Thoracic aorta (tissue), 2 donors: ENCODE measurements at places on chromosomes 1 and 21. TPM values are rescaled to one million over a fixed set of nuclear protein-coding genes. Genes with fewer than 3 reads are reported as not detected.

GRCh38 chr21:36207577-36208320 is 51.1 kb downstream of the DOP1B start:
- DNase-seq = no peak

The FABP3 gene
- total RNA-seq = 19.2 TPM

The ATAD3C gene
- total RNA-seq = not detected

DNA sequence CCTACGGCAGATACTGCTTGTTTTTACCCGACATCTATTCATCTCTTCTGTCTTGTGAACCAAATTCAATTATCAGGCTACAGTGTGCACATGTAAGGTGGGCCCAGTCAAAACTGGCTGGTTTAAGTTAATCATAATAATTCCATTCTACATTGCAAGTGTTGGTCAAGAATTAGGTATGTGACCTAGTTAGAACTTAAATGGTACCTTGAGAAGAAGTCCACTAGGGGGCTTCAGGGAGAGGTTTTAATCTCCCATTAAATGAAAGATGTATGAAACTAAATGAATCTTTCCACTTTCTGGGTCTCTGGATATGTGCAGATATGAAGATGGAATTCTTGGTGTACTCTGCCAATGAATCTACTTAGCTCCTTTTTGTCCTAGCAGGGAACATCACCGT is 187.1 kb downstream of the CDC42BPA start:
- no peak for DNase-seq

The PCAT6 gene
- not detected for total RNA-seq

The PLEKHA6 gene
- 6.9 TPM for total RNA-seq

The ARHGEF10L gene
- 226 TPM for total RNA-seq

- no peak for DNase-seq
Observed at GRCh38 chr1:111803951-111804350, 48.2 kb downstream of the DDX20 start.

DNA sequence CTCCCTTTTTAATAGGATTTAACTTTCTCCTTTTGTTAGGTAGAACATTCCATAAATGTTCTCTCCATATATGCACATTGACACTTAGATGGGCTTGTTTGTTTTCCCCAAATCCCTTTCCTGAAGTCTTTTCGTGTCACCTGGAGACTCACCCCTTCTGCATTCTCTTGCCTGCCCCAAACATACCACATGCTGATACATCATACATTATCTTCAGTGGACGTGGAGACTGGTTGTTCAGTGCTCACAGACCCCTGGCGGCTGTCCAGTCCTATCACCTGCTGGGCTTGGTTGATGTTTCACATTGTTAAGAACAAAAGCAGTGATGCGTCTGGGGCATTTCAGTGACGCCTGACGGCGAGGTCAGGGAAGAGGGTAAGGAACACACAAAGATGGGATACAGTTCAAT is 22.2 kb downstream of the FMOD start:
- no peak for DNase-seq

GRCh38 chr1:225942574-225942973 is 1.6 kb upstream of the LEFTY2 start:
- DNase-seq = no peak

DNA sequence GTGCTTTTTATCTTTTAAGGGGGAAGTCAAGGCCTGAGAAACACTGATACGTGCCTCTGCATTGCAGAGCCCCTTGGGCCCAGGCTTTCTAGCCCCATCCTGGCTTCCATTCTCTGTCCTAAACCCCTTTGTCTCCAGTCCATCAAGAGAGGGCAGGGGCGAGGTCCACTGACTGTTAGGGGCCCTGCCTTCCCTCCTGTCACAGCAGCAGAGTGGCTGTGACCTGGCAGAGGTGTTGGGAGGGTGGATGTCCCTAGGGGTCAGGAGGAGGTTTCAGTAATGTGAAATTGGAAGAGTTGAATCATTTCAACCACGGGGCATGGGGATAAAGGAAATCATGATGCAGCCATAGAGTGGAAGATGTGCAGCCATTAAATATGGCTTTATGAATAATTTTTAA is 24.0 kb downstream of the SOX13 start:
- no peak for DNase-seq

The CD5L gene
- total RNA-seq = 0.28 TPM

The OR2T35 gene
- total RNA-seq = not detected

- no peak for DNase-seq
Observed at GRCh38 chr1:160097151-160097910, 1.1 kb downstream of the IGSF8 start.

The ZSCAN20 gene
- 7.6 TPM for total RNA-seq

The GSTM5 gene
- total RNA-seq = 6.9 TPM

DNA sequence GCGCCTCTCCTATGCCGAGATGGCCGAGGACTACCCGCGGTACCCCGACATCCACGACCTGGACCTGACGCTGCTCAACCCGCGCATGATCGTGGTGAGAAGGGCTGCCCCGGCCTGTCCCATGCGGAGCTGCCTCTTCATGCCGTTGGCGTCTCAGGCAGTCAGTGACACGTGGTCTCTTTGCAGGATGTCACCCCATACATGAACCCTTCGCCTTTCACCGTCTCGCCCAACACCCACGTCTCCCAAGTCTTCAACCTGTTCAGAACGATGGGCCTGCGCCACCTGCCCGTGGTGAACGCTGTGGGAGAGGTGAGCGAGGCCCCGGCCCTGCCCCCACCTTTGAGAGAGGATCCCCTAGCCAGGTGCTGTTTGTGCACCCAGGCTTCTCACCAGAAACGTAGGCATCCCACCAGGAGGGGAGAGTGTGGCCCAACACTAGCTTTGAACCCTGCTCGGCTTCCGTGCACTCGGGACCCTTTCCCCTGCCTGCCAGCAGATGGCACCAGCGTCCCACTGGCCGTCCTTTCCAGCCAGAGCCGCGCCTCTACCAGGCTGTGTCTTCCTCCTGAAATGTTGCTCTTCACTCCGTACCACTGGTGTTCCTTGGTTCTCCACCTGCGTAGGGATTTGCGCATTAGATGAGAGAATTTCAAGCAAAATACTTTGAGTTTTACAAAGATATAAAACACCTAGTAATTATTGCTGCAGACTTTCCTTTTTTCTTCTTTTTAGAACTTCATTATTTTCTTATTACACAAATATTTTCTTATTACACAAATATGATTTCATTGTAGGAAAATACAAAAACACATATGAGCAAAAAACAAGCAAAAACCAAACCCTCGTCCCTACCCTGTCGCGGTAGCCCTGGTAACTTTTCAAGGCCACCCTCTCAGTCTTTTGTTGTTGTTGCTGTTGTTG is 9.0 kb downstream of the NPPA start:
- no peak for DNase-seq

GRCh38 chr1:5108740-5109139 is 454.3 kb downstream of the AJAP1 start:
- no peak for DNase-seq

DNA sequence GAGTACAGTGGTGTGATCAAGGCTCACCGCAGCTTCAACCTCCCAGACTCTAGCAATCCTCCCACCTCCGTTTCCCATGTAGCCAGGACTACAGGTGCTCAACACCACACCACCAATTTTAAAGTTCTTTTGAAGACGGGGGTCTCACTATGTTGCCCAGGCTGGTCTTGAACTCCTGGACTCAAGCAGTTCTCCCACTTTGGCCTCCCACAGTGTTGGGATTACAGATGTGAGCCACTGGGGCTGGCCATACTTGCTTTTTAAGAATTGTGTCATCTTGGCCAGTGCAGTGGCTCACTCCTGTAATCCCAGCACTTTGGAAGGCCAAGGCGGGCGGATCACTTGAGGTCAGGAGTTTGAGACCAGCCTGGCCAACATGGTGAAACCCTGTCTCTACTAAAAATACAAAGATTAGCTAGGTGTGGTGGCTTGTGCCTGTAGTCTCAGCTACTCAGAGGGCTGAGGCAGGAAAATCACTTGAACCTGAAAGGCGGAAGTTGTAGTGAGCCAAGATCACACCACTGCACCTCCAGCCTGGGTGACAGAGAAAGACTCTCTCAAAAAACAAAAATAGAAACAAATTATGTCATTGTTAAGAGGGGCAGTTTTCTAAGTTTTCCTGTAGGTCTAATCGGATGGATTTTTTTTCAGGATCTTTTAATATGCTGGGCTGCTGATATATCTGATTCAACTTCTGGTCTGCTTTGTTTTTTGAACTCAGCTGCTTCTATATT is 18.7 kb downstream of the AK4 start:
- DNase-seq = no peak

The NTRK1 gene
- total RNA-seq = 0.42 TPM

DNA sequence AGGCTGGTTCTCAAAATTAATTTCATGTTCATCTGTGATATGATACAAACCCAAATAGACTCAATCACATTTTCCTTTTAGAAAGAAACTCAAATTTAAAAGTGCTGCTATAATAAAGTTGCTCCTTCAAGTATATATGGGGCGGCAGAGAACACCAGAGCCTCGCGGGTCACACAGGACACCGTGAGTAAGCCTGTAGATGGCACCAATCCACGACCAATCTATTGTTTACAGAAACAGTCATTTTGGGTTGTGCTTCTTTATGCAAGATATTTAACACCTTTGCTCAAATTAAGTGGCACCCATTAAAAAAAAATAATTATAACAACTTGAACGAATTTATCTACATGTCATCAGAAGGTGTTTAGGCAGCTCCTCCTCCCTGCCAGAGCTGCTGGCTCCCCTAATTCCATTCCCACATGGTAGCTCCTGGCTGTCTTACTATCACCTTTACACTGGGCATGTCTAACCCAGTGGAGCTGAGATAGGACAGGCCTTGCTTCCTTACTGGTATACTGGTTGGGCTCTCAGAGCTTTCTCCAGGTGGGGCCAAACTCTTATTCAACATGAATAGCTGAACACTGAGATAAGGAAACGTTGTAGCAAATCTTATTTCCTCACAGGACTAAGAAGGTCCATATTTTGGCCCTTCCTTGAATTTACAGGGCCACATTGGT is 287.0 kb downstream of the SDCCAG8 start:
- no peak for DNase-seq

DNA sequence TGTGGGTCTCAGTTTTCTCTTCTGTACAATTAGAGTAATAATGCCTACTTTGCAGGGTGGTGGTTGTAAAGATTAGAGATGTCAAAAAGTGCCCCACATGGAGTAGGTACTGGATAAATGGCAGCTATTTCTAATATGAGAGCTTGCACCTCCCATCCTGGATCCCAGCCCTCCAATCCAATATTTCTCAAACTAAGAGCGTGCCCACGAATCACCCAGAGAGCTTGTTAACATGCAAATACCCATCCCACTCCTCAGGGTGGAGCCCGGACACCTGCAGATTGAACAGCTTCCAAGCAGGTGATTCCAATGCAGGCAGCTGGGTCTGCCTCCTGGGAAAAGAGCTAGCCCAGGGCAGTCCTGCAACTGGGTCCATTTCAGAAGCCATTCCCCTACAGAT is 33.0 kb downstream of the LRRN2 start:
- no peak for DNase-seq

DNA sequence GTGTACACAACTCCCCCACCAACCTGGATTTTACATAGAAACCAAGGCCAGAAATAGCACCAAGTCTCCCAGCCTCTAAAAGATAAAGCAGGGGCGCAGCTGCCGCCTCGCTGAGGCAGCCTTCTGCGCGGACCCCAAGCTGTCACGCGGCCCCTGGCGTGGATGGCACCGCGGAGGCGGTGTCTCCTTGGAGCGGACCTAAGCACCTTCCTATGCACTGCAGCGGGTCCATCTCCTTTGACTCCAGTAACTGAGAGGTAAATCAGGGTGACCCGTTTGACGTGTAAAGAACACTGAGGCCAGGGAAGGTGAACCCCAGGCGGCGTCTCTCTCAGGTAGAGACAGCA is 17.0 kb downstream of the ZNF697 start:
- no peak for DNase-seq

The LCE1A gene
- total RNA-seq = not detected

The C1orf116 gene
- total RNA-seq = 0.14 TPM

The CHI3L2 gene
- 2.2 TPM for total RNA-seq

DNA sequence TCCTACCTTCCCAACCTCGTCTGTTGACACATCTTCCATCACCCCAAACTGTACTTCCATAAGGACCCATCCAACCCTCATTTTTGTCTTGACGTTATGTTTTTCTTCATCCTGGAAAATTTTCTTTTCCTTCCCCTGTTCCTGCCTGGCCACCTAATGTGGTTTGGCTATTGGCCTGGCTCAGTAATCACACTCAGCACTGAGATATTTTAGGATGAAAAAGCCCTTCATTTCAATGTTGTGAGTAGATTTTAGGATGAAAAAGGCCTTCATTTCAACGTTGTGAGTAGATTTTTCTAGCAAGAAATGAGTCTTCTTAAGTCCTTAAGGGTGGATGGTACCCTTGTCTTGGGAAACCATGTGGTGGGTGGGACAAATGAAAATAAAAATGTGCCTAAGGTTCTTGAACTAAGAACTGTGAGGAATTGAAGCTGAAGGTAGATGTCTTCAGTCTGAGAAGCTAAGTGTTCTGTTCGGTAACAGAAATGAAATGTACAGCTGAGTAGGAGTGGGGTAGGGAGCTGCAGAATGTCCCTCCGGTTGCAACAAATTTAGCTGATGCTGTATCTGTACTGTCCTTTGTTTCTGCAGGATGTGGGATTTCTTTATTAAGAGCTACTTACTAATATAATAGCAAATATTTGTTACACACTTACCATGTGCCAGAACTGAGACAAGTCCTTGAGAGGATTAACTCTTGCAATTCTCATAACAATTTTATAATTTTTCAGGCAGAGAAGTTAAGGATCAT is 36.1 kb downstream of the DNTTIP2 start:
- no peak for DNase-seq

GRCh38 chr1:66852870-66853269 is 51.8 kb upstream of the INSL5 start:
- DNase-seq = no peak

DNA sequence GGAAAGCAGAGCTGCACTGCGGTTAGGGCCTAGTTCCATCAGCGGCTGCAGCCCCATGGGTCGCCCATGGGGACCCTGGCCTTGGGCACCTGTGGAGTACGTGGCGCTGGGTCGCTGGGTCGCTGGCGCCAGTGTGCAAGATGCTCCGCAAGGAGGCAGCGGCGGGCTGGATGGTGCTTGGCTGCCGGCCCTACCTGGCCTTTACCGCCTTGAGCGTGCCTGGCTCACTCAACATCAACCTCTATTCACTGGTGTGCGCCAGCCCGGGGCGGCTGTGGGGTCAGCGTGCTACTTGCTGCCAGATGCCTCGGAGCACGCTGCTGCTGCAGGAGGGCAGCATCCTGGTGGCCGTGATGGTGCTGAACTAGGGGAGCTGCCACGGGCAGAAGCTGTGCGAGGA is 85.1 kb upstream of the RHOU start:
- no peak for DNase-seq

DNA sequence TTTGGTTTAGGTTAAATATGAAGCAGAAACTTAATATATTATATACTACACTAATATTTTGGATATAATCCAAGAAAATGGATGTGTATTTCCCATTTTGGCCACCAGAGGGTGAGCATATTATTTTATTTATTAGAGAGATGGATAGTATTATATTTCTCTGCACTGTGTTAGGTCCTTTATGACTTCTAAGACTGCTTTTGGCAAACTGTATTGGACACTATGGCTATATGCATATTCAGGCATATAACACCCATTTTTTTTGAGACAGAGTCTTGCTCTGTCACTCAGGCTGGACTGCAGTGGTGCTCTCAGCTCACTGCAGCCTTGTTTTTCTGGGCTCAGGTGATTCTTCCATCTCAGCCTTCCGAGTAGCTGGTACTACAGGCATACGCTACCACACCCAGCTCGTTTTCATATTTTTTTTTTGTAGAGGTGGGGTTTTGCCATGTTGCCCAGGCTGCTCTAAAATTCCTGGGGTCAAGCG is 17.8 kb upstream of the PGM1 start:
- no peak for DNase-seq

The COL16A1 gene
- 323 TPM for total RNA-seq
